ENCODE measurements at places on chromosomes 11 and 22.

DNA sequence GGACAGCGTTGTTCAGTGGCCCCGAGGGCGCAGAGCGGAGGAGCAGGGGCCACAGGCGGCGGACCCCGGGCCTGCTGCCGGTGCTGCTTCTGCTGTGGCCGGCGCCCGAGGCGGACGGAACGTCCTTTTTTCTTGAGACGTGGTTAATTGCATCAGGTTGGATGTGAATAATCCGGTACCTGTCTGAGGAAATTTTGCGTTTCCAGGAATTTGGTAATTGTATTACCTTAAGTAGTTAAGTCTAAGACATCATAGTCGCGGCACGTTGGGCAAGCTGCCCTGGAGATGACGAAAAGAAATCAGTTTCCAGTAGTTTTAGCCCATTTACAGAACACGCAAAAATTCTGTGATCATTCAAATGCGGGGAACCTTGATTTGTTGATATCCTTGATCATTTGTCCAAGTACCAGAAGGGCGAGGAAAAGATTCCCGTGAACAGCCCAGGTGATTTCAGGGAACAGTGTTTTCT, 789 bp downstream of the SPECC1L start:
- DNase-seq: peak; percentile 40

DNA sequence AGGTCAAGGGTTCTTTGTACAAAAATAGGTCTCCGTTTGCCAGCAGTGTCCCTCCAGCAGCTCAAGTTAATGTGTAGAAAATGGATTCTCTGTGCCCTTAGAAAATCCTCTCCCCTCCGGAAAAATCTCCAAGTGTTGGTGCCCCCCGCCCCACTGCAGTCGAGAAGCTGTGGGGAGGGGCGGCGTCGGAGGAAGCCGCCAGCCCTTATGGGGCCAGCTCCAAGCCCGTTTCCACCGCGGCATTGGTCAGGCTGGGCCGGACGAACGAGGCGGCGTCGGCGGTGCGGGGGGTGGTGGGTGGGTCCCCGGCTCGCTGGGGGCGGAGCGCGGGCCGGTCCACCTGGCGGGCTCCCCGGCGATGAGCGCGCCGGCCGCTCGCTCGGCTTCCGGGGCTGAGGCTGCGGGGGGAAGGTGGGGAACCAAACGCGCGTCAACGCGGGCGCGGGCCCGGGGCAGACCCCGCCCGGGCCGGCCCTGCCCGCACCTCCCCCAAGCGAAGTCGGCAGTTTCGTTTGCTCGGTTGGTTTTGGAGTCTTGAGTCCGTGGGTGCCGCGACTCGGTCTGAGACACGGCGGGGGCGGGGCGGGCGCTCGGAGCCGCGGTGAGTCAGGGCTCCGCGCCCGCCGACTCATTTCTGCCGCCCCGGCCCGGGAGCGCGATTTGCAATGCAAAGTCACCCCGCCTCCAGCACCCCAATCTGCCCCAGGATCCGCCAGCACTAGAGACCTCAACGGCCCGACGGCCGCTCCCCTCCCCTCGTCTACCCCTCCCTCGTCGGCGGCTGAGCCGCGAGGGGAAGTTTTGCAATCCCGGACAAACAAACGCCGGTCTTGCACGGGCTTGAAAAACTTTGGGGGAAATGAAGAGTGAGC, 1.4 kb downstream of the ASCL2 start:
- peak; percentile 49 for DNase-seq

DNA sequence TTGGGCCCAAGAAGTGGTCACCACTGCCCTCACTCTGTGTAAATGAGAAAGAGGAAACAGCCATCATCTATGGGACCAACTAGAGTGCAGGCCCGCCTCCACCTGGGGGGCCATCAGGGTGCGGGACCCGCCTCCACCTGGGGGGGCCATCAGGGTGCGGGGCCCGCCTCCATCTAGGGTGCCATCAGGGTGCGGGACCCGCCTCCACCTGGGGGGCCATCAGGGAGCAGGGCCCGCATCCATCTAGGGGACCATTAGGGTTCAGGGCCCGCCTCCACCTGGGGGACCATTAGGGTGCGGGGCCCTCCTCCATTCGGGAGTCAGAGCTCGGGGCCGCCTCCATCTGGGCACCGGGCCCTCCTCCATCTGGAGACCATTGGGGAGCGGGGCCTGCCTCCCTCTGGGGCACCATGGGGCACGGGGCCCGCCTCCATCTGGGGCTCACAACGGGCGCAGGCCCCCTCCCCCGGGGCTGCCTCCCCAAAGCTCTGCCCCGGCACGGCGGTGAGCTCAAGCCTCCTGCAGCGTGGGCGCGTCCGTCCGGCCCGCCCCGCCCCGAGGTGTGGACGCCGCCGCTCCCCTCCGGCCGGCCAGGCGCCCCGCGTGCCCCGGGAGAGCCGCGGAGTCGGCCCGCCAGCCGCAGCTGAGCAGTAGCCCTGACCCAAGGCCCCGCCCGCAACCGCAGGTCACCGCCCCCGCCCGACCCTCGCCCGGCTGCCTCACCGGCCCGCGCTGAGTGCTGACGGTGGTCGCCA, 512 bp downstream of the TOLLIP start:
- no peak for DNase-seq

DNA sequence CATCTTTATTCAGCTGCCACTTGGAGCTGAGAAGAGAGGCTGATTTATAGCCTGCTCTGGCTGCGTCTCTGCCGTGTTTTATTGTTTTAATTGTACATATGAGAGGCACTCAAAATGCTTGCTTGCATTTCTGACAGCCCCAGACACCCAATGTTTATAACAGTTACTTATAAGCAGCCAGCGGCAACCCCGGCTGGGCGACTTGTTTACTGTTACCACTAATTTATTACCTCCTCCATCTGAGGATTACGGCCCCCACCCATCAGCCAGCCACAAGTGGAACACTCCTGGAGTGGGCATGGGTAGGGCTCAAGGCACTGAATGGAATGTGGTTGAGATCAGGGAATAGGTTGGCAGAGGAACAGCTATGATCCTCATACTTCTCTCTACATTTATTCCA, 61.2 kb downstream of the CLPB start:
- no peak for DNase-seq

- DNase-seq: peak; percentile 77
Measured at GRCh38 chr11:110711776-110712658, at the start of gene ARHGAP20. Gene ARHGAP20 (minus strand): TSS chr11:110712437. CDS start chr11:110712231, 206 bp downstream.

DNA sequence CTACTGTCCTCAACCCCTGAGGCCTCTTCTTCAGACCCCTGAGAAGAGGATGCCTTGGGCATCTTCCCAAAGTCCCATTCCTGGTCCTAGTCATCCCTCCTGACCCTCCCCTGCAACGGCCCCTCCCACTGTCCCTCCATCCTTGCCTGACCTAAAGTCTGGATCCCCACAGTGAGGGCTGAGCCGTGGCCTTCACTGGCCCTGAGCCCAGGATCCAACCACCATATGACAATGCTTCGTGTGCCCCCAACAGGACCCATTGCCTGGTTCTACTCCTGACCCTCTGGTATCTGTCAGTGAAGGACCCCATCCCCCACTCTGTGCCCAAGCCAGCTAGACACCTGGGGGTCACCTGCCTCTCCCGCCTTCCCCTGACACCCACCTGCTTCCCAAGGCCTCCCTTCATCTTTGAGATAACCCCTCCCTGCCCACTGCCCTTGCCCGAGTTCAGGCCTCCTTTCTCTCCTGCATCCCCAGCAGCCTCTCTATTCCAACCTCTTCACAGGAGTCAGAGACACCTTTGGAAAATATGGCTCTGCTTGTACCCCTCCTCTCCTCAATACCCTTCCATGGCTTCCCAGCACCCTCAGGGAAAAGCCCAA, 48.0 kb downstream of the LRRC32 start:
- no peak for DNase-seq

Data from uterus (tissue), 4 donors.